ENCODE measurements at places on chromosomes 1 and 21.

DNA sequence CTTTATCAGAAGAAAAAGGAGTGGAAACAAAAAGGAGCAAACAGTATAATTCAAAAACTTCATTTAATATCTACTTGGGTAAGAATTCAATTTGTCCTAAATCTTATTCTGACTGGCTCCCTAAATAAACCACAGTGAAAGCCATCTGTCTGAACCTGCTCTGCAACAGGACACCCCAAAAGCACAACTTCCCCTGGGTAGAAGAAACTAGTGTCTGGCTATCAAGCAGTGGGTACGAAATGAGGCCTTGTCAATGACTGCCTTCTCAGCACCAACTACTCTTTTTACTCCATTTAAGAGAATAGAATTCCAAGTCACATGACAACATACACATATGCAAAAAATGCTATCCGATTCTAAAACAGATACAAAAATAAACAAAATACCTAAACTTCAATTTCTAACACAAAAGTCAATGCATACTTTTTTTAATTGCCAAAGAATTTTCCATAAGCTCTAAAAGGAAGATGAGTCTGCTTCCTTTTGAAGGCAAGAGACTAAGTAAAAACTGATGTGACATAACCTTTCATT, 206.8 kb downstream of the SLC45A1 start:
- no peak for DNase-seq

DNA sequence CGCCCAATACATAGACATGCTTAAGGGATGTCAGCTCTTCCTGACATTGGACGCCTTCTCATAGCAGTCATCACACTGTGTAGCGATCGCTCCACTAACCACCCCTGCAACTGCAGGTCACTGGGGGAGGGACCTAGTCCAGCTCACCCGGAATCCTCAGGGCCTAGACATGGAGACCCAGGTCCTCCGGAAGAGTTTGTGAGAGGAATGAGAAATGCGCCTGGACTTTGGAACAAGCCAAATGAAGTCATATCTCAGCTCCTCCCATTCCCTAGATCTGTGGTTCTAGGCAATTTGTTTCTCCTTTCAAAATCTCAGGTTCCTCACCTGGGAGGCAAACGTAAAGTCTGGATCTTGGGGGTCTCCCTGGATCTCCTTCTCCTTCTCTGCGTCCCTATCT, 253.3 kb downstream of the KAZN start:
- DNase-seq = no peak

- DNase-seq = no peak
Measured at GRCh38 chr21:34343838-34344381, 19.9 kb upstream of the KCNE2 start.

DNA sequence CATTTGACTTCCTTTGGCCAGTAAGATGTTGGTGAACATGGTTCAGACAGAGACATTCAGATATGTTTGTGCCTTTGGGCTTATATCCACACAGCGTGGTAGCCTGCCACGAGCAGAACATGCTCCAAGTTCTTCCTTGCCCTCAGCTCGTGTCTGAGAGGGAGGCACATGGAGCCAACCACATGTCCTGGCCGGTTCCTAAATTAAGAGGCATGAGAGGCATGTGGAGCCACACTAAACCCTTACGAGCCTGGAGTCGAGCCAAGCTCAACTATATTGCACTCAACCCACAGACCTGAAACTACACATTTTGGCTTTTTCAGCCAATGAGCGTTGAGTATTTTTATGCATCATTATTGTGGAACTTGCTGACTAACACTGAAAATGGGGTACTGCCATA, 133.7 kb upstream of the KCNK1 start:
- DNase-seq = no peak

DNA sequence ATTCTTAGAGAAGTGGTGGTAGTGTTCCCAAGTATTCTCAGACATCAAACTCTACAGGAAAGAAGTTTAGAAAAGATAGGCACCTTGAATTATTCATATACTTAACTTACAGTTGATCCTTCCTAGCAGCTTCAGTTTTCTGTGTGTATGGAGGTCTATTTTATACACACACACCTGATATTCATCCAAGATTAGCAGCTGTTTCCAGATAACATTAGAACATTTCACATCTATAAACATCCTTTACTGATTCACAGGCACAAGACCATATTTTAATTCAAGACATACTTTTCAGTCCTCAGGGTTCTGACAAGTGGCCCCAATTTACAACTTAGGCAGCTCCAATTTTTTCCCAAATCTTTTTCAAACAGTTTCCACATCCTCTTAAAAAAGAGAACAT, 287.8 kb upstream of the USP25 start:
- no peak for DNase-seq

DNA sequence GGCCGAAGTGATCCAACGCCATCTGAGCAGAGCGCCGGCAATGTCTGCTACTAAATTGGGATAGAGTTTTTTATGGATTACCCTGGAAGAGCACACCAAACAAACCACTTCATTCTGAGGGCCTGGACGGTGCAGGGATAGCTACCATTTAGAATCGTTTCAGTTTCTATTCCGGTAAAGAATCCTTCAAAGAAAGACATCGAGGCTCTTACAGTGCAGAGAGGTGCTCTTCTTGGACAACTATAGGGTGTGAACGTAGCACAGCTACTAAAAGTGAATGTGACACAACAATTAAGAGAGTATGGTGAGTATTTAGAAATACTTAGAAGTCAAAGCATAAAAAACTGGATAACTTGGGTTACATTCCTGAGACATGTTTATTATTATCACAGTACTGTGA, 16.1 kb downstream of the HIVEP3 start:
- DNase-seq = no peak

DNA sequence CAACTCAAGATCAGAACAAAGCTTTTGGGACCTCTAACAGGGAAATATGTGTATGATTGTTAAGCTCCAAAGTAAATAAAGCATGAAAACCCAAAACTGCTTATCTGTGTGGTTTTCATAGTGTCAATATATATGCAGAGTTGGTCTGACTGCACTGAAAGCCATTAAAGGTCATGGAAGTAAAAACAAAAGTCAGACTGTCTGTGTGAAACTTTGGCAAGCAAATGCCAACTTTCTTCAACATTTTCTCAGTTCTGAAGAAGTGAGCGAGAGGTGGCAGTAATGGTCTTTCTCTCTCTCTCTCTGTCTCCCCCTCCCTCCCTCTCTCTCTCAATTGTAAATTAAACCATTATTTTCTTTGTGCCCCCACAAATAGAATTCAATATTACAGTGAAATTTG, 100.1 kb upstream of the S1PR1 start:
- DNase-seq = no peak

- no peak for DNase-seq
Measured at GRCh38 chr21:44489962-44490361, 34.7 kb downstream of the LRRC3 start.

DNA sequence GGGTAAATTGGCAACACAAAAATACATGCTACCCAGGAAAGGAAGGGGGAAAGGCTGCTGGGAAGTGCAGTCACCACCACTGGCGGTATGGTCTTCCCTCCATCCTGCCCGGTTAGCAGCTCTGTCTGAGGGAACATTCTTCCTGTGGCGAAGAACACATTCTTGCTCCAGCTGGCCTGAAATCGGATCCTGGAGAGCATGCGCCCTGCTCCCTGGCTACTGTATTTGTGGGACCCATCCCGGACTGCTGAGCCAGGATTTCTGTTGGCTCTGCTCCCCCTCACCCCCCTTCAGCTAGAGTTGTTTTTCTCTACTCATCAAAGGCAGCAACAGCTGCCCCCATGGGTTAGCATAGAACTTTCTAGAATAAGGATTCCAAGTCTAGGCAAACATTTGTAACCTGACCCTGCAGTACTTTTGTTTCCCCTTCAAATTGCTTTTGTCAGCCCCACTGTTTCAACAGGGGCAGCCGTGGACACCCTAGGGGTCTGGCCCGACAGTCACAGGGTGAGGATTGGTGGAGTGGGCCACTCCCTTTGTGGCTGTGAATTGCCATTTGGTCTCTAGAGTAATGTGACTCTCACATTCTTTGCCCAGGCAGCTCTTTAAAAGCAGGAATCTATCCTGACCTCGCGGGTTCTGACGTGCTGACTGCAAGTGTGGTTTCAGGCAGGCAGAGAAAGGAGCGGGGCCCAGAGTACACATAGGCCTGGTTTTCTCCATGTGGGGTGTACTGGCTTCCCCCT, 157.7 kb downstream of the TOMM20 start:
- peak; percentile 95 for DNase-seq

DNA sequence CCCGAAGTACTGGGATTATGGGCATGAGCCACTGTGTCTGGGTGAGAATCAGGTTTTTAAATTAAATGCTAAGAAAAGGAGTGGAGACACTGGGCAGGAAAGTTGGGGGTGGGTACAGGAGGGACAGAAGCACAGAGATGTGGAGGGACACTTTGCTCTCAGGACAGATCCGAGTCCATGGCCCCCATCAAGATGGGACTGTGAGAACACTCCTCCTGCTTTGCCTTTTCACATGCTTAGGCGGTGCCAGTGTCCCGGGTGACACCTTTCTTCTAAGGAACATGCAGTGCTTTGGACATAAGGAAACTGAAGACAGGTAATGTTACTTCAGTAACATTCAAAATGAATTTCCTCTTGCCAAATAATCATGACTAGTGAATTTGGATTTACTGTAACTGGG, 16.7 kb downstream of the SLC25A33 start:
- DNase-seq = no peak

DNA sequence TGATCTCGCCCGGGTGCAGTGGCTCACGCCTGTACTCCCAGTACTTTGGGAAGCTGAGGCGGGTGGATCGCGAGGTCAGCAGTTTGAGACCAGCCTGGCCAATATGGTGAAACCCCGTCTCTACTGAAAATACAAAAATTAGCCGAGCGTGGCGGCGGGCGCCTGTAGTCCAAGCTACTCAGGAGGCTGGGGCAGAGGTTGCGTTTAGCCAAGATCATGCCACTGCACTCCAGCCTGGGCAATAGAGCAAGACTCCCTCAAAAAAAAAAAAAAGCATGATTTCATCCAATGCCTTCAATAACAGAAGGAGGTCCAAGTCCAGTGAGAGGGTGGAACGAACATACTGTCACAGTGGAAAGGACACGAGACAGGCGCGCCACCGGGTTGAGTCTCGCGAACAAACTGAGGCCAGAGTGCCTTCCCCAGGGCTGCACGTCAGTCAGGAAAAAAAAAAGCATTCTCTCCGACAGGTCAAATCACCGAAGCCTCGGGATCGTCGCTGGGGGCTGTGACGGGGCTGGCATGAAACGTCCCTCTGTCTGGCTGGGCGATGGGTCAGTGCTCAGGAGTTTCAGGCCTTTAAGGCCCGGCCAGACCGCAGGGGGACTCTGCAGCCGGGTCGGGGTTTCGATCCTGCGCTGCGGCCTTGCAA, 8.4 kb upstream of the CROCC start:
- no peak for DNase-seq

DNA sequence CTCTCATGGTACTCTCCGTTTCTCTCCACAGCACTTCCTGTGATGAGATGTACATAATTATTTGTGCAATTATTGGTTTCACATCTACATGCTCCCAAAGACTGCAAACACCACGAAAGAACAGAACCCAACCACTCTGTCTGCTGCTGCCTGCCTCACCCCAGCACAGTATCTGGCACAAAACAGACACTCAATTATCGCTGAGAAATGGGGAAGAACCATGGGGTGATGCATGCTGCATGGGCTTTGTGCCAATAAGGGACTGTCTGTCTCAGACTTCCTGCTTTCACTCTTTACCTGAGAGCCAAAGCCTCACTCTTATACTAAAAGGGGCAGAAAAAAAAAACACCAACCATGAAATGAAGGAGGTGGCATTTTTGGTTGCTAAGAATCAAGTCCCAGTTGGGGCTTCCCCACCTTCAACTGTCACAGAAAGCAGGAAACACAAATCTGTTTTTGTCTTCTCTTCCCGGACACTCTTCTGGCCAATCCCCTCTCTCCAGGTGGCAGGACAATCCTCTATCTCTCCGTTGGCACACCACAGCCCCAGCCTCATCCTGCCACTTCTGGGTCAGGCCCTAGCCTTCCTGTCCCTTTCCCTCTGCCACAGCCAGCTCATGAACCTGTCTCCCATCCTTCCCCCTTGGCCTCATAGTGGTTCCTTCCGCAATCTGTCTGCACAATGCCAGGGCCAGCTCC, 82.0 kb downstream of the TGFBR3 start:
- no peak for DNase-seq

DNA sequence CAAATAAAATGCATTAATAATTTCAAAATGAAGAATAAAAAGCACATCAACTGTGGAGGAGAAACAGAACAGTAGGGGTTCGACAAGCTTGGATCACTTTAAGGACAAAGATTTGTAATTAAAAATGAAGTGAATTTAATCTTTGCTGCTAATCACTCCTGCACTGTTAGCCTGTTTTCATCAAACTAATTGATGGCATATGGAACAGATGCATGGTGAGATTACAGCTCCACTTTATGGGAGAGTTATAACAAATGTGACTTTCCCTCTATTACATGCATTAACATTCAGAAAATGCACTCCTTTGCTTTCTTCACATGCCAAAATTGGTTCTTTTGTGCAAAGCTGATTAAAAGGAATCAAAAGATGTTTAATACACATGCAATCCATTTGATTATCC, 207.2 kb upstream of the C21orf91 start:
- no peak for DNase-seq

GRCh38 chr1:186569856-186570255, 108.9 kb upstream of the PDC start:
- no peak for DNase-seq

- DNase-seq = no peak
Measured at GRCh38 chr1:25106352-25106751, 126.0 kb downstream of the SYF2 start.

- DNase-seq = no peak
Measured at GRCh38 chr1:55311979-55312378, 96.8 kb upstream of the USP24 start.

- no peak for DNase-seq
Measured at GRCh38 chr1:50796272-50796671, 163.8 kb downstream of the FAF1 start.

- no peak for DNase-seq
Measured at GRCh38 chr1:145696630-145696960, 10.6 kb downstream of the PDZK1 start.

DNA sequence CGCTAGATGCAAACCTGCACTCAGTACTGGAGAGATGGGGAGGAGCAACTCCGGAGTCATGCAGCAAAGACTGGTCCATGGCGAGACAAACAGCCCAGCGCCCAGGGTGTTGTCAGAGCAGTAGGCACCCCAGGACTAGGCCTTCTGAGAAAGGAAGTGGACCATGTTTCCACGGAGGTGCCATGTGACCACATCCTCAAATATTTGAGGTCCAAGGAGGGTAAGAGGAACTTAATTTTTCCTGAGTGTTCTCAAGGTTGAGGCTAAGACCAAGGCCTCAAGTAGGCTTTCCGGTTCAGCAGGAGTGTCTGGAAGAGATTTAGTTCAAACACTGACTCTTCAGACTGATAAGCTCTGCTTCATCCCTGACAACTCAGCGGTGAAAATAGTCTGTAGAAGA, 186.2 kb downstream of the RHOU start:
- no peak for DNase-seq

Measured in non-pigmented ciliary epithelial cell (primary cell).